ENCODE measurements at places on chromosomes 7 and 10. TPM values are rescaled to one million over a fixed set of nuclear protein-coding genes. Genes with fewer than 3 reads are reported as not detected.

DNA sequence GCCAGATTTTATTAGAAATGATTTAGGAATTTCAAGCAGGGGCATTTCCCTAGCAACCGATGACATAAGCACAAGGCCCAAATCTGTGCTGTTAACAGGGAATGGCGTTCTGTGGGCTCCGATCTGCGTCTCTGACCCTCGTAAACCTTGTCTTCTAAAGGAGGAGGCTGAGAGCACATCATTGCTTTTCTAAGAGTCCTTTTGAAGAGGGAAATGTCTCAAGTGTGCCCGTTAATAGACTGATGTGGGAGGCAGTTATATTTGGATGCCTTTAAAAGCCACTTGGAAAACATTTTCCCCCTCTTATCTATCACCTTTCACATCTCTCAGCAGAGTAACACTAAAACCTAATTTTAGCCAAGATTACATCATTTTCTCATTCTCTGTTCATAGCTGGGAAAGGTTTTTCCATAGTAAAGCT lies 424.1 kb upstream of the GALNT17 start:
- H3K36me3 ChIP-seq, result no peaks in the 10 kb centered on the region
- H3K4me3 ChIP-seq, result no peak overlapping the region
- peaks cover 14% of the 10 kb centered on the region for H3K4me1 ChIP-seq
- no peaks in the 10 kb centered on the region for H3K27me3 ChIP-seq

GRCh38 chr7:123552641-123553040 lies 5.0 kb downstream of the NDUFA5 start:
- H3K27ac ChIP-seq, result no peak overlapping the region
- DNase-seq, result no peak

DNA sequence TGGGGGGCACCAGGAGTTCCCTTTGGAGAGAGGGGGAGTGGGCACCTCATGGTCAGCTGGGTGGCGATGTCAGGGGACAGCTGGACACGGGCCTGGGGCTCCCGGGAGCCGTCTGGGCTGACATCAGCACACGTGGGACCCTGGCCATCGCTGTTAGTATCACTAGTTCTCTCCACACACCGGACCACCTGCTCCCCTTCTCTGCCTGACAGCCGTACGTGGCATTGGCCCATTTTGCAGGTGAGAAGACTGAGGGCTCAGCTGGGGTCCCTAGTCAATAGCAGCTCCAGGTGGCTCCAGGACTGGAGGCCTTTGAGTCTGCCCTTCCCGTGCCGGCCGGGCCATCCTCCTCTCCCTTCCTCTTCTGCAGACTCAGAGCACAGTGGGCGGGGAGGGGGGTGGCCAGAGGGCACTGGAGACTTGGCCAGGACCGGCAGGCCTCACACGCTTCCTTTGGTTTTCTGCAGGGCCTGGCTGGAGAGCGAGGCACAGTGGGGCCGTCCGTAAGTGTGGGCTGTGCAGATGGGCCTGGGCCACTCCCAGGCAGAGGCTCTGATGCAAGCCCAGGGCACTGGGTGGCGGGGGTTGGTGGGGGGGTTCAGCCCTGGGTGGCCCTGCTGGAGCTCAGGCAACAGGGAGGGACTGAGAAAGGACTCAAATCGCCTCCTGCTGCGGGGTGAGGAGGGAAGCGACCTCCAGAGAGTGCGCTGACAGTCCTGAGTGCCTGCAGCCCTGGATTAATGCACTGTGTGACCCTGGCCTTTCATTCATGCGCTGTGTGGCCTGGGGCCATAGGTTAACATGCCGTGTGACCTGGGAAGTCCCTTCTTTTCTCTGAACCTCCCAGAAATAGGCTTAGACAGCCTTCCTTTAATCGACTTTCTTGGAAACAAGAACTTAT lies 78.2 kb downstream of the MYL10 start:
- no peaks in the 10 kb centered on the region for H3K36me3 ChIP-seq
- peak; percentile 23 for DNase-seq
- H3K27ac ChIP-seq, result no peak overlapping the region
- no peaks in the 10 kb centered on the region for H3K27me3 ChIP-seq
- H3K4me1 ChIP-seq, result no peaks in the 10 kb centered on the region
- no peak overlapping the region for H3K4me3 ChIP-seq

DNA sequence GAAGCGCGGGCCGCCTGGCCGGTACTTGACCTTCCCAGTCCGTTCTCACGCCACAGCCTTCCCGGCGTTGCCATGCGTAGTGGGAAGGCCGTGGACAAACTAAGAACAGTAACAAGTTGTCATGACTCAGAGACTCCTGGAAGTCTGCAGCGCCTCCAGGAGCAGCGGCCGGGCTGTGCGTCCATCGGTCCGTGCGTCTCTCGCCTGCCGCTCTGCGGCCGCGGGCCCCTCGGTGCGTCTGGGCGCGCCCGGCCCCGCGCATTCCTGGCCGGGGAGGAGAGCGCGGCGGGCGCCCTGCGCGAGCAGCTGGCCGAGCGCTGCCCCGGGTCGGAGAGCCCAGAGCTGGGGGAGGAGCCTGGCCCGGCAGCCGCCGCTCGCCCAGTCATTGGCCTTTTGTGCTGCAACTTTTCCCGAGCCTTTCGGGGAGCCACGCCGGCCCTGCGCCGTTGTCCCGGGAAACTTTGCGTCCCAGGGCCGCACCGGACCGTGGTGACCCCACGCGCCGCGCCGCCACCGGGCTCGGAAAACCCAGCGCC lies 123.7 kb downstream of the TACC2 start:
- H3K4me3 ChIP-seq, result peak overlapping the region; percentile 81
- no peaks in the 10 kb centered on the region for H3K4me1 ChIP-seq
- no peaks in the 10 kb centered on the region for H3K36me3 ChIP-seq
- no peaks in the 10 kb centered on the region for H3K27me3 ChIP-seq
- DNase-seq, result peak; percentile 91
- peak overlapping the region; percentile 99 for H3K27ac ChIP-seq

CFAP69 gene
- 2.3 TPM for total RNA-seq

GRCh38 chr7:41930538-41931262 lies 227.8 kb upstream of the INHBA start:
- DNase-seq, result no peak
- H3K4me1 ChIP-seq, result no peaks in the 10 kb centered on the region
- H3K27me3 ChIP-seq, result no peaks in the 10 kb centered on the region
- H3K4me3 ChIP-seq, result no peak overlapping the region

OSBPL3 gene
- total RNA-seq, result 21.5 TPM

C10orf143 gene
- total RNA-seq, result 5.8 TPM

FANK1 gene
- total RNA-seq, result 3.5 TPM

DNA sequence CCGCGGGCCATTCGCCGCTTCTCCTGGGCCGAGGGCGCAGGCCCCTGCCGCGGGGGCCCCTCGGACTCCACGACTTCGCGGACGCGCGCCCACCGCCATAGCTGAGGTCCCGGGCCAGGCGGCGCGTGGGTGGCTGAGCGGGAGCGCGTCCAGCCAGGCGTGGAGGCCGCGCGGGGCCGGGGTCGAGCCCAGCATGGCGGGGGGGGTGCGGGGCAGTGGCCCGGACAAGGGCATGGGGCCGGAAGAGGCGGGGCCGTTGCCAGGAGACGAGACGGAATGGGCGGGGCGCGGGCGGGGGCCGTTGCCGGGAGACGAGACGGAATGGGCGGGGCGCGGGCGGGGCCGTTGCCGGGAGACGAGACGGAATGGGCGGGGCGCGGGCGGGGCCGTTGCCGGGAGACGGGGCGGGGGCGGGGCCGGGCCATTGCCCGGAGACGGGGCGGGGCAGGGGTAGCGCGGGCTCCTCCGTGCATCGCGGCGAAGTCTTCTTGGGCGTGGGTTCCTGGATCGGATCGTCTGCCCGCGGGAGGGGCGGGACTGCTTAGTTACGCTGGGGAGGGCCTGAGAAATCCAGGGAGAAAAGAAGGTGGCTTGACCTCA lies 14.8 kb downstream of the ADAM8 start:
- H3K27ac ChIP-seq, result peak overlapping the region; percentile 93
- DNase-seq, result peak; percentile 91
- H3K4me3 ChIP-seq, result peak overlapping the region; percentile 69
- no peaks in the 10 kb centered on the region for H3K36me3 ChIP-seq
- H3K4me1 ChIP-seq, result peaks cover 38% of the 10 kb centered on the region
- no peaks in the 10 kb centered on the region for H3K27me3 ChIP-seq

DNA sequence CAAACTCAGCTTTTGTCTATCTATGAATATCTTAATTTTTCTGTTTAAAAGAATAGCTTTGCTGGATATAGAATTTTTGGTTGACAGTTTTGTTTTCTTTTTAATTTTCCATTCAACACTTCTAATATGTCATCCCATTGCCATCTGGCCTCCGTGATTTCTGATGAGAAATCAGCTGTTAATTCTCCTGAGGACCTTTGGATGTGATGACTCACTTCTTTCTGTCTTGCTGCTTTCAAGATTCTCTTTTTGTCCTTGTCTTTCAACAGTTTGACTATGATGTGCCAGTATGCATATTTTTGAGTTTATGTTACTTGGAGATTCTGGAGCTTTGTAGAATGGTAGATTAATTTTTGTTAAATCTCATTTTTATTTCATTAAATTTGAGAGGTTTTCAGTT lies 38.4 kb downstream of the ZNF518A start:
- no peaks in the 10 kb centered on the region for H3K4me1 ChIP-seq
- no peaks in the 10 kb centered on the region for H3K27me3 ChIP-seq
- no peak overlapping the region for H3K27ac ChIP-seq
- no peak overlapping the region for H3K4me3 ChIP-seq
- DNase-seq, result no peak

DNA sequence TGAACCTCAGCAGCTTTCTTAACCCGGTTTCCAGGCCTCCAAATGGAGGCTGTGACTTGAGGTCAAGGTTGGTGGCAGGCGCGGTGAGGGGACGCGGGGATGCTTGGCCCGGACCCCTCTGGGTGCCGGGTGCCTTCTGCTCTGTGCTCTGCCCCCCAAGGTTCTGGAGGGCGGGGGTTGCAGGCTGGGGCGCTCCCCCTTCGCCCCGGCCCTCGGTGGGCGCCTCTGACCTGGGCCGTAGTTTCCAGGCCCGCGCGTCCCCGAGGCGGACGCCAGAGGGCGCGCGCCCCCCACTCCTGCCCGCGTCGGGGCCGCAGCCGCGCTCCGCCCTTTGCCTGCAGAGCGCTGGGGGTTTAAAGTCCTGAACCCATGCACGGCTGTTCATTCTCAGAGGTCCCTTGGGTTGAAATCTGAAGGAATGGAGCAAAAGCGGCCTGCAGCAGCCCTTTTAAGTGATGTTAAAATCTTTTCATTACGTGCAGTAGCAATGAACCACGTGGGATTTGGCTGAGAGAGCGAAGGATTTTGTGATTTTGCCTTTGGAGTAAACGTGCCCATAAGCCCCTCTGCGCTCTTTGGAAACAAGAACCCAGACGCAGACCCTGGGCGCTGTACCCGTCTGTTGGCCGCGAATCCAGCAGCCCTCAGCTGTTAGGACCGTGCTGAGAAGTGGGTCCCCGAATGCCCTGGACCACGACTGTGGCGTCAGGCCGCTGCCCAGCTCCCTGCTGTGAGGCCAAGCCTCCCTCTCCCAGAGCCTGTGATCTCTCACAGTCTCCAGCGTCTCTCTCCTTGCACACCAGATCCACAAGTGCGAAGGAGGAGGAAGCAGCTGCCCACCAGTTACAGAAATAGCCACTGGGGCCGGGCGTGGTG lies 135.0 kb downstream of the ACTR3B start:
- H3K4me1 ChIP-seq, result no peaks in the 10 kb centered on the region
- no peak for DNase-seq
- H3K27ac ChIP-seq, result no peak overlapping the region
- H3K27me3 ChIP-seq, result no peaks in the 10 kb centered on the region

GRCh38 chr10:49601857-49602256 lies 8.3 kb upstream of the SLC18A3 start:
- no peaks in the 10 kb centered on the region for H3K27me3 ChIP-seq
- H3K4me1 ChIP-seq, result no peaks in the 10 kb centered on the region
- no peaks in the 10 kb centered on the region for H3K36me3 ChIP-seq
- peak; percentile 30 for DNase-seq
- H3K4me3 ChIP-seq, result no peak overlapping the region

C10orf71 gene
- not detected for total RNA-seq

ALOX5 gene
- 35.5 TPM for total RNA-seq

GRCh38 chr10:17737027-17737965 lies 14.7 kb upstream of the TMEM236 start:
- no peak overlapping the region for H3K4me3 ChIP-seq
- H3K36me3 ChIP-seq, result no peaks in the 10 kb centered on the region
- H3K27me3 ChIP-seq, result no peaks in the 10 kb centered on the region
- no peaks in the 10 kb centered on the region for H3K4me1 ChIP-seq
- no peak for DNase-seq

DEPP1 gene
- 31.9 TPM for total RNA-seq

BMPR1A gene
- total RNA-seq, result 18.2 TPM

- no peaks in the 10 kb centered on the region for H3K4me1 ChIP-seq
- H3K4me3 ChIP-seq, result no peak overlapping the region
- H3K36me3 ChIP-seq, result no peaks in the 10 kb centered on the region
- no peak for DNase-seq
Measured at GRCh38 chr10:130882906-130883305, 428.6 kb downstream of the TCERG1L start.

NPTX2 gene
- total RNA-seq, result 0.94 TPM

GRCh38 chr10:49113741-49114141 lies 1.6 kb downstream of the VSTM4 start:
- H3K27me3 ChIP-seq, result no peaks in the 10 kb centered on the region
- H3K4me3 ChIP-seq, result no peak overlapping the region
- no peaks in the 10 kb centered on the region for H3K36me3 ChIP-seq
- no peak for DNase-seq
- H3K4me1 ChIP-seq, result peaks cover 10% of the 10 kb centered on the region
- H3K27ac ChIP-seq, result no peak overlapping the region

HECW1 gene
- 0.83 TPM for total RNA-seq

HOXA11 gene
- total RNA-seq, result not detected

DNA sequence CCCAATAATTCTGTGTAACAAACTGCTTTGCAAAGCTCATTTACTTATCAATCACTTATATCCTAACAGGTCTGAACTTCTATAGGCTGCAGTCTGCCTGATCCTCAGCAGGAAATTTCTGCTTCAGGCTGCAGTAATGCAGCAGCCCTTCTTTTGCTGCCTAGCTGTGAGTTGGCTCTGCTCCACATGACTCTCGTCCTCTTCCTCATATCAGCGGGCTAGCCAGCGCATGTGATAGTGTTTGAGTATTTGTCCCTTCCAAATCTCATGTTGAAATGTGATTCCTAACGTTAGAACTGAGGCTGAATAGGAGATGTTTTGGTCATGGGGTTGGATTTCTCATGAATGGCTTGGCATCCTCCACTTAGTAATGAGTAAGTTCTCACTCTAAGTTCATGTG lies 387.8 kb downstream of the SEMA3D start:
- no peak overlapping the region for H3K4me3 ChIP-seq
- no peaks in the 10 kb centered on the region for H3K27me3 ChIP-seq
- DNase-seq, result no peak
- H3K36me3 ChIP-seq, result no peaks in the 10 kb centered on the region

C1QL3 gene
- not detected for total RNA-seq

DNA sequence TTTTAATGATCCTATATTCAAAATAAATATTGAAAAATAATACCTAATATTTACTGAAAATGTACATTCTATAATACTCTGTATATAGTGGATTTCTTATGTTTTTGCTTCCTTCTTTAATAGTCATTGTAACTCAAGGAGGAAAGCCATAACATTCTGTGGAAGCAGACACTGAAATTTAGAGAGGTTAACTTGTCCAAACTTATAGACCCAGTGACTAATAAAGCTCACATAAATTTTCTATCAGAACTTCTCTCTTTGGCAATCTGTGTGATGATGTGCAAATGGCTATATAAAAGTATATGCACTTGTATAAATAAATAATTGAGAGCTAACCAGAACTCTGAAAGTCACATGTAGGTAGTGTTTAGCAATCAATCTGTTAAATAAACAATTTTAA lies 26.1 kb downstream of the GNAT3 start:
- no peak overlapping the region for H3K27ac ChIP-seq
- H3K4me3 ChIP-seq, result no peak overlapping the region
- H3K4me1 ChIP-seq, result no peaks in the 10 kb centered on the region
- DNase-seq, result no peak
- no peaks in the 10 kb centered on the region for H3K27me3 ChIP-seq

NXPH1 gene
- total RNA-seq, result not detected

FAM241B gene
- not detected for total RNA-seq

- H3K27ac ChIP-seq, result no peak overlapping the region
- H3K36me3 ChIP-seq, result no peaks in the 10 kb centered on the region
- no peaks in the 10 kb centered on the region for H3K4me1 ChIP-seq
- no peak overlapping the region for H3K4me3 ChIP-seq
- H3K27me3 ChIP-seq, result no peaks in the 10 kb centered on the region
Measured at GRCh38 chr7:48875045-48875916, 49.1 kb upstream of the CDC14C start.
